ENCODE measurements at places on chromosomes 7 and 10.
A peak's percentile ranks its signal among the peaks of the same experiment; 100 is the strongest.

DNA sequence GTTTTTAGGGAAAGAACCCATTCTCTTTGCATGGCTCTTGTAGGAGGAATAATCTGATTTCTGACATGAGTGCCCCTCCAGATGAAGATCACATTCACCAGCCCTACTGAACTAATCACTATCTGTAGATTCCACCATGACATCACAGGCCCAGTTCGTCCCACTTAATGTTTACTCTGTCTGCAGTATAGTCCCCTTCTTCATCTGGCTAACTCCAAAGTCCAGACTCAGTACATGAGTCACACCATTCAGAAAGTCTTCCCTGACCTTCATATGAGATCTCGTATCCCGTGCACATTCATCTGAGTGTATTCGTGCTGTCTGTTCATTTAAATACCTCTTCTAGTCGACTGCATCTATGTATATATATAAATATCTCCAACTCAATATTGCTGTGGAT is 366.5 kb upstream of the AKR1E2 start:
- no peak for DNase-seq

DNA sequence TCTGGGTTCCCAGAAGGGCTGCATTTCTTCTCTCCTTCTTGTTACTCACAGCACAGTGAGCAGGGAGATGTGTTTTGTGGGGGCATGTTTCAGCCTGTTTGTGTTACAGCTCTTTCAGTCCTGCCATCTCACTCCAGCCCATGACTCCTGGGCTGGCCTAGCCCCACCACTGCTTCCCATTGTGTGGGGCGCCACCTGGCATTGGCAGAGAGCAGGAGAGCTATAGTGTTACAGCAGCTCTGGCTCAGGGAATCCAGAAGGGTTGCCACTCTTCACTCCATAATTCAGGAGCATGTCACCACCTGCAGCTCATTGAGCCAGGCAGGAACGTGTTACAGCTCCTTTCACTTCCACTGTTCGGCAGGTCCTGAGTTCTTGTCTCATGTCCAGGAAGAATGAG is 30.0 kb downstream of the CLDN12 start:
- no peak for DNase-seq

DNA sequence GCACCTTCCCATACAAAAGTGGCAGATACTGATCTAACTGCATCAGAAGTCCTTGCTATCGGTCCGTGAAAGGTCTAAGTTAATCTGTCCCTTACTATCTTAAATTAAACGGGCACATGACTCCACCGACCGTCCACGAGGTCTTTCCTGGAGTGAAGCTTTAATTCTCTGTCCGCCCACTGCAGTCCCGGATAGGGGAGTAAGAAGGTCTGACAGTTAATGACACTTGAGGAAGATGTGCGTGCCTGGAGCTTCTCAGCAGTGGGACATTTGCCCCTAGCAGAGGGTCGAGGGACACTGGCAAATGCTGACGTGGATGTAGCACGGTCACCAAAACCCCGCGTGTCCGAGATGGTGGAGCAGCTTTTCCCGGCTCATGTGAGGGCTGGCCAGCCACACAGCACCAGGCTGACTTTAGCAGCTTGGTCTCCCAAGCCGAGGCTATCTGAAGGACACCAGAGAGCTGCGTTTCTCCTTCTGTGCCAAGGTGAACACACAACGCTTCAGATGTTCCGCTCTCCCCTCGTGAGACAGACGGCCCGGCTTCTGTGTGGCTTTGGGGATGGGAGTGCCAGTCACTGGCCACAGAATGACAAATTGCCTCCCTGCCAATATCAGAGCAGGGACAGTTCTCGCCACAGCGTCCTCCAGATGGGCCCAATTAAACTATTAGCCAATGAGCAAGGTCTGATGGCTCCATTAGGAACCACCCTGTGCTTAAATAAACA is 86.6 kb downstream of the ADARB2 start:
- no peak for DNase-seq

- no peak for DNase-seq
These were observed 5.5 kb downstream of the ASB4 start for GRCh38 chr7:95491201-95491600.

DNA sequence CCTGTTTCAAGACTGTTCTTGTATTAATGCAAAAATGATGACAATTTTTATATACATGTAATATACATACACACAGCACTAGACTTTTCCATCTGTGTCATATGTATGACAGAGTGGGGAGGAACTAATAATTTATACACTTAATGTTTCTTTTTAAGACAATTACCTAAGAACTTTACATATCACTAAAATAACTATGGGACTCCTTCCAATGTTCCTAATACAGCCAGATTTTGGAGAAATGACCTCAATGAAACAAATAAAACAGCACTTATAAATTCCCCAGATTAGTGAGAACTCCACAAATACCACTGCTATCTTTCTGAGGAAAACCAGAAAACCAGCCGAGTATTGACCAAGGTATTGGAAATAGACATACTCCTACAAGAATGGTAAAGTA is 199.4 kb downstream of the ELMO1 start:
- no peak for DNase-seq

- no peak for DNase-seq
These were observed 20.8 kb upstream of the SH3PXD2A start for GRCh38 chr10:103876155-103876554.

GRCh38 chr10:126609566-126609965 is 60.9 kb downstream of the C10orf90 start:
- DNase-seq: no peak

DNA sequence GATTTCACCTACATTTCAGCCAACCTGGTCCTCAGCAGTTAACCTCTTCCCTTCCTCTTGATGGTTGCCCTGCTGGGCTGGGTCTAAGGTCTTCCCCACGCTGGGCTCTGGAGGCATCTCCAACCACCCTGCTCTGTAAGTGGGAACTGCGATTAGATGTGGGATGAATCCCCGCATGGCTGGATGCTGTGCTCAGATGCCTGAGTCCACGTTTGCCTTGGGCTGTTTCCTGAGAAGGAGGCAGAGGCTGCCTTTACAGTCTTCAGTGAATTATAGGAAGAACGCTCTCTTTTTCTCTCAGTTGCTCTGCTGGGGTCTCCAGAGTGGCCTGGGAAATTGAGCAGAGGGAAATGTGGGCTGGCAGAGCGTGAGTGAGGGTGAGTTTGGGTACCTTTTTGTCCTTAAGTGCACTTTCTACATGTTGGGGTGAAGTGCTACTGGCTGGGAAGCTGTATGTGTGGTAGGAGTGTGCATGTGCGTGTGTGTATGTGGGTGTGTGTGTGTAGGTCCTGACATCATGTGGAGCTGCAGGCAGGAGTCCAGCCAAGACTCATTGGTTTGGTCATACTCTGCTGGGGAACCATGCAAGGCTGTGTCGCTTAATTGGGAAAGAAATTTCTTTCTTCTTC is 1.5 kb downstream of the GIMAP8 start:
- peak; percentile 48 for DNase-seq

- no peak for DNase-seq
These were observed 28.2 kb downstream of the TSPAN15 start for GRCh38 chr10:69479240-69480067.

- no peak for DNase-seq
These were observed 96.6 kb downstream of the CCNY start for GRCh38 chr10:35432781-35433338.

- DNase-seq: no peak
These were observed 16.3 kb downstream of the RBM33 start for GRCh38 chr7:155660758-155661093.

GRCh38 chr7:131786204-131786603 is 229.8 kb upstream of the PODXL start:
- no peak for DNase-seq

GRCh38 chr7:124029396-124030188 is 3.3 kb downstream of the TMEM229A start:
- no peak for DNase-seq

DNA sequence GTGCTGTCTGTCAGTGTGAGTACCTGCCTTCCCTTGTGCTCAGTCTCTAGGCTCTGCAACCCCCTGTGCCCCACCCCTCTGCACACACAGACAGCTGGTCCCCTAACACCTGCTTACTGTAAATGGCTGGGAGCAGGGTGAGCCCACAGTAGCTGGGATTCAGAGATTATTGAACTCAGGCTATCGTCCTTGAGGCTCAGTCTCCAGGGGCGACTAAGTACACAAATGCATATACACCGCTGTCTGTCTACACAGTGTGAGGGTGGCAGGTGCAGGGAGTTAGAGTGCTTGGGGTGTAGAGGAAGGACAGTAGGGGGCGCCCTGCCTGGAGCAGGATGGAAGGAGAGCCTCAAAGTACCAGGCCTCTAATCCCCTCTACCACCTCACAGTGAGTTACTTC is 12.9 kb downstream of the UPP1 start:
- no peak for DNase-seq

DNA sequence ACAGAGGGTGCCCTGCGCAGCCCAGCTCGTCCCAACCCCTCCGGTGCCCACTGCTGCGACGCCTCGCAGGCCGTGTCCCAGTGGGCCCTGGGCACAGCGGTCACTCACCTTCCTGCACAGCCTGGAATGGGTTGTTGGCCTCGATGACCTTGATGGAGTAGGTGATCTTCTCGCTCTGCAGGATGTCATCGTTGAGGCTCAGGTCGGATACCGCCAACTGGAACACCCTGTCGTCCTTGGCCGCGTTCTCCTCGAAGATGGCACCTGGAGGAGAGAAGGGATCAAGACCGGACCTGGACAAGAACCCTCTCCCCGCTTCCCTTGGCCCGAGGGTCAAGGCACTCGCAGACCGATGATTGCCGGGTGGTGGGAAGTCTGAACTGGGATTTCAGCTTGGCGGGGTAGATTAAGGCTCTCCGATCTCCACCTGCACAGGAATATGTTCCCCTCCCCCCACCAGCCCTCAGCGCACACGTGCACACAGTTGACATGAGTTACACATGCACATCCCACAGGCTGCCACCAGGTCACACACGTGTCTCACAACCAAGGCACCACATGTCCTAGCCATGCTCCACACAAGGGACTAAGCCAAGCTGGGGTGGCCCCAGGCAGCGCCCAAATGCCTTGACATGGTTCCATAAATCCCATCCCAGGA is 2.6 kb downstream of the GRID1 start:
- DNase-seq: no peak

DNA sequence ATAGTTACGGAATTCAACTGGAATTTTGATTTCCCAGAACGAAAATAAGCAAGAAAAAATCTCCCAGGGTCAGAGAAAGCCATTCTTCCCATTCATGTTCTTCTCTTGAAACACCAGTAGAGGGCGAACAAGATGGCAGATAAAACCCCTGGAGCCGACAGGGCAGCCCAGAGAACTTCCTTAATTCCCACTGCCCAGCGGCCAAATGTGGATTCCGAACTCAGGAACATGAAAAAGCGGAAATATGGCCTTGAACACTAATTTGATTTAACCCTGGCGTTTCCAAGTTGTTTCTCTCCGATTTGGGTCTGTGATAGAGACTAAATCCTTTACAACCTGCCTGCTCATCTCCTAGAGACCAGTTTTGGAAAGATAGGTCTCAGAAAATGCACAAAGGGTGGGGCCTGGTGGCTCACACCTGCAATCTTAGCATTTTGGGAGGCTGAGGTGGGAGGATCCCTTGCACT is 100.7 kb upstream of the WAC start:
- DNase-seq: no peak

GRCh38 chr10:127923646-127924045 is 16.7 kb downstream of the PTPRE start:
- DNase-seq: no peak

GRCh38 chr10:9501944-9502343 is 1447.5 kb downstream of the GATA3 start:
- no peak for DNase-seq

DNA sequence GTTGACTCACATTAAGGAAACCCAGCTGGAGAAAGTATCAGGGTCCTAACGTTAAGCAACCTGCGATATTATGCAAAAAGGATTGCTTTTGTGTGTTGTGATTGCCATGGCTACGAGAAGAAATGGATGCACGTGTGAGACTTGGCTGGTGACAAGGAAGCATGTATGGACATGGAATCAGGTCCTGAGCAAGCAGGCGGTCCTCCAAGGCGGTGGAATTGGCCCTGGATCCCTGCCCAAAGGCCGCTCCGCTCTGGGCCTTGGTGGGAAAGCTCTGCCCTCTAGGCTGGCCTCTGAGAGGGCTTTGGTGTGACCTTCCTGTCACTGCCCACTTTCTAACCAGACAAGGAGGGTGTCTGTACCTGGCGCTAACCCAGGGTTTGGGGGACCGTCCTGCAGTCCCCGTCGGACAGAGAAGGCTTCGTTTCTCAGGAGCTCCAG is 192.1 kb downstream of the EBF3 start:
- DNase-seq: no peak

- DNase-seq: no peak
These were observed 36.2 kb downstream of the TOMM7 start for GRCh38 chr7:22786290-22786932.

DNA sequence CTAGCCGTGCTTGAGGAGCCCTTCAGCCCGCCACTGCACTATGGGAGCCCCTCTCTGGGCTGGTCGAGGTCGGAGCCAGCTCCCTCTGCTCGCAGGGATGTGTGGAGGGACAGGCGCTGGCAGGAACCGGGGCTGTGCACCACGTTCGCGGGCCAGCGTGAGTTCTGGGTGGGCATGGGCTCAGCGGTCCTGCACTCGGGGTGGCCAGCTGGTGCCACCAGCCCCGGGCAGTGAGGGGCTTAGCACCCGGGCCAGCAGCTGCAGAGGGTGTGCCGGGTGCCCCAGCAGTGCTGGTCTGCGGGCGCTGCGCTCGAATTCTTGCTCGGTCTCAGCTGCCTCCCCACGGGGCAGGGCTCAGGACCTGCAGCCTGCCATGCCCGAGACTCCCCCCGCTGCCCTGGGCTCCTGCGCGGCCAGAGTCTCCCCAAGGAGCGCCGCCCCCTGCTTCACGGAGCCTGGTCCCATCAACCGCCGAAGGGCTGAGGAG is 90.8 kb upstream of the NRG3 start:
- no peak for DNase-seq

GRCh38 chr7:4797858-4798705 is 22.7 kb downstream of the AP5Z1 start:
- DNase-seq: peak; percentile 68

DNA sequence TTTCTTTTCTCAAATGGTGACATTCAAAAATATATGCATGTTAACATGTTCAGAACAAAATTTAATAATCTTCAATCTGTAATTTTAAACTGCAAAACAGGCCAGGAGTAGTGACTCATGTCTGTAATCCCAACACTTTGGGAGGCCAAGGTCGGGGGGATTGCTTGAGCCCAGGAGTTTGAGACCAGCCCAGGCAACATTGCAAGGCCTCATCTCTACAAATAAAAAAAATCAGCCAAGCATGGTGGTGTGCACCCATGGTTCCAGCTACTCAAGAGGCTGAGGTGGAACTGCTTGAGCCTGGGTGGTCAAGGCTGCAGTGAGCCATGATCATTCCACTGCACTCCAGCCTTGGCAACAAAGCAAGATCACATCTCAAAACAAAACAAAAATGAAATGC is 394.3 kb downstream of the PARD3 start:
- DNase-seq: no peak

- DNase-seq: no peak
These were observed 62.0 kb upstream of the NAMPT start for GRCh38 chr7:106346678-106347217.

Measured in stimulated activated CD4-positive, alpha-beta T cell treated with anti-CD3 and anti-CD28 coated beads, Interleukin-4, amount 100 ng/mL, for 4 hours (primary cell).